ENCODE measurements at places on chromosomes 6 and 20.

- H3K27me3 ChIP-seq = no peaks in the 10 kb centered on the region
- no peaks in the 10 kb centered on the region for H3K36me3 ChIP-seq
- H3K4me1 ChIP-seq = no peaks in the 10 kb centered on the region
Observed at GRCh38 chr6:167974640-167975344, 22.7 kb upstream of the KIF25 start.

GRCh38 chr6:34393191-34393965, 909 bp upstream of the NUDT3 start:
- H3K27ac ChIP-seq = peak overlapping the region; percentile 16
- H3K36me3 ChIP-seq = no peaks in the 10 kb centered on the region
- H3K27me3 ChIP-seq = no peaks in the 10 kb centered on the region

GRCh38 chr6:73655341-73655917, 1.6 kb upstream of the SLC17A5 start:
- no peaks in the 10 kb centered on the region for H3K4me1 ChIP-seq
- peak overlapping the region; percentile 66 for H3K27ac ChIP-seq
- no peak for DNase-seq
- H3K27me3 ChIP-seq = no peaks in the 10 kb centered on the region
- no peaks in the 10 kb centered on the region for H3K36me3 ChIP-seq
- H3K4me3 ChIP-seq = no peak overlapping the region

- H3K36me3 ChIP-seq = no peaks in the 10 kb centered on the region
- no peaks in the 10 kb centered on the region for H3K27me3 ChIP-seq
- no peak overlapping the region for H3K27ac ChIP-seq
- no peak overlapping the region for H3K4me3 ChIP-seq
Observed at GRCh38 chr6:75853806-75854205, 104.8 kb downstream of the MYO6 start.

DNA sequence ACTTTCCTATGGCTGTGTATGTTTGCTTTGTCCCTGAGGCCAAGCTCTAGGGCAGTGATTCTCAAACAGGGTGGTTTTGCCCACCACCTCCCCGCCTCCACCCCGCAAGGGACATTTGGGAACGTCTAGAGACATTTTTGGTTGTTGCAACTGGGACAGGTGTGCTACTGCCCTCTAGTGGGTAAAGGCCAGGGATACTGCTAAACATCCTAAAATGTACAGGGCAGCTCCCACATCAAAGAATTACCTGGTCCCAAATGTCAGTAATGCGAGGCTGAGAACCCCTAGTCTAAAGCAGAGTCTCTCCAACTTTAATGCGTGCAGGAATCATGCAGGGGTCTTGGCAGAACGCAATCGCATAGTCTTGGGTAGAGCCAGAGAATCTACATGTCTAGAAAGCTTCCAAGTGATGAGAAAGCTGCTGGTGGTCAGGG, 5.1 kb downstream of the KCNS1 start:
- peaks cover 11% of the 10 kb centered on the region for H3K27me3 ChIP-seq

GRCh38 chr6:116168148-116168547, 42.2 kb upstream of the COL10A1 start:
- no peak for DNase-seq
- no peaks in the 10 kb centered on the region for H3K36me3 ChIP-seq
- no peaks in the 10 kb centered on the region for H3K4me1 ChIP-seq
- no peaks in the 10 kb centered on the region for H3K27me3 ChIP-seq

GRCh38 chr6:135282395-135282794, 101.3 kb downstream of the MYB start:
- H3K4me3 ChIP-seq = no peak overlapping the region
- no peak for DNase-seq
- H3K27ac ChIP-seq = no peak overlapping the region
- H3K36me3 ChIP-seq = no peaks in the 10 kb centered on the region
- H3K4me1 ChIP-seq = no peaks in the 10 kb centered on the region

DNA sequence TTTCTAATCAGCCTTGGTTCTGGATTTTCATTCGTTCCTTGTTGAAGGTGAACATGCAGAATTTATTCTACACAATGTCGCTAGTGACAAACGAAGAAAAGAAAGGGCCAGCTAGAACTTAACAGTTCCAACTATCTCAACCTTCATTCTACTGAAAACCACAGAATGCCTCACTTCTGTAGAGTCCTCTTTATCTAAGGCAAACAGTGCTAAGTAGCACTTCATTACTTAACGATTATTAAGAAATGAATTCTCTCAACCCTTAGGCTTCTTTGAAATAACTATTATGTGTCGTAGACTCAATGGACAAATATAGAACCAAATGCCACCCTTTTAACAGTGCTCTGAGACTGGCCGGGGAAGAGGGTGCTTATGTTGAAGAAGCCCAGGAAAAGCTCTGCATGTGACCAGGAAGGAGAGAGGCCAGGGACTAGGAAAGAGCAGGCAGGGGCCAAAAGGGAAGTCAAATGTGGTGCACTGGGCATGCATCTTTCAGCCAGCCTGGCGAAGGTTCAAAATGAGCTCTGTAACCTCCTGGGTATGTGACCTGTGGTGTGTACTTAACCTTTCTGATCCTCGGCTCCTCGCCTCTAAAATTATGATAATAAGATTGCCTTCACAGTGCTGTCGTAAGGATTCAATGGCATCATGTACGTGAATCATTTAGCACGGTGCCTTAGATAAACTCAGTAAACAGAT, 55.4 kb upstream of the BMP2 start:
- no peaks in the 10 kb centered on the region for H3K27me3 ChIP-seq
- DNase-seq = no peak
- peaks cover 15% of the 10 kb centered on the region for H3K4me1 ChIP-seq
- no peak overlapping the region for H3K4me3 ChIP-seq
- H3K27ac ChIP-seq = no peak overlapping the region
- H3K36me3 ChIP-seq = no peaks in the 10 kb centered on the region

DNA sequence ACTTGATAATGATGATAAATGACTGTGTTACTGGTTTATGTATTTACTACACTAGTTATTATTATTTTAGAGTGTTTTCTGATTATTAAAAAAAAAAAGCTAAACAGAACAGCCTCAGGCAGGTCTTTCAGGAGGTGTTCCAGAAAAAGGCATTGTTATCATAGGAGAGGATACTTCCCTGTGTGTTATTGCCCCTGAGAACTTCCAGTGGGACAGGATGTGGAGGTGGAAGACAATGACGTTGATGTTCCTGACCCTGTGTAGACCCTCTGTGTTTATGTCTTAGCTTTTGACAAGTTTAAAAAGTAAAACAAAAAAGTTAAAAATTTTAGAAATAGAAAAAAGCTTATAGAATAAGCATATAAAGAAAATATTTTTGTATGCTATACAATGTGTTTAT, 49.1 kb downstream of the NCOA7 start:
- H3K27me3 ChIP-seq = no peaks in the 10 kb centered on the region
- H3K36me3 ChIP-seq = no peaks in the 10 kb centered on the region
- H3K27ac ChIP-seq = no peak overlapping the region

- H3K36me3 ChIP-seq = no peaks in the 10 kb centered on the region
- H3K27me3 ChIP-seq = no peaks in the 10 kb centered on the region
Observed at GRCh38 chr6:89985751-89986493, 91.7 kb downstream of the GJA10 start.

GRCh38 chr20:5172903-5173463, 46.2 kb downstream of the CDS2 start:
- peaks cover 6% of the 10 kb centered on the region for H3K4me1 ChIP-seq
- no peaks in the 10 kb centered on the region for H3K27me3 ChIP-seq
- peaks cover 3% of the 10 kb centered on the region for H3K36me3 ChIP-seq

DNA sequence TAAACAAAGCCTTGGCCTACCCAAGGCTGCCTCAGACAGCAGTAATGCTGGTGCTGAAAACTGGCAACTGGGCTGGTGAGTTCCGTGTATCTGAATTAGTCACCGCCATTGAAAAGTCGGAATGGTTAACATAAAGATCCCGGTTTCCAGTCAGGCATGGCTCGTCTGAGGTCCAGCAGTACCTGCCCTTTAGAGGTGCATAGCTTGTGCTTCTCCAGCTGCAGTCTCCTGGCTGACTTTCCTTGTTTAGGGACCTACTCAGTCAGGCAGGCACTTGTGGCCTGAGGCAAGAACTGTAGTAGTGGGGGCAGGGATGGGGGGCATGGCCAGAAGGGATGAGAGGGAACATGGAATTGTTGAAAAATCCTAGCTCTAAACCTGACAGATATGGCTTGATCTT, 101.6 kb downstream of the FYN start:
- DNase-seq = no peak
- no peaks in the 10 kb centered on the region for H3K4me1 ChIP-seq
- H3K27me3 ChIP-seq = no peaks in the 10 kb centered on the region
- H3K4me3 ChIP-seq = no peak overlapping the region

GRCh38 chr20:63311186-63311832, 18.3 kb downstream of the COL20A1 start:
- H3K4me3 ChIP-seq = no peak overlapping the region
- no peaks in the 10 kb centered on the region for H3K36me3 ChIP-seq
- no peak overlapping the region for H3K27ac ChIP-seq

- no peak for DNase-seq
- H3K27ac ChIP-seq = no peak overlapping the region
- no peaks in the 10 kb centered on the region for H3K36me3 ChIP-seq
- no peaks in the 10 kb centered on the region for H3K27me3 ChIP-seq
Observed at GRCh38 chr6:110593637-110594036, 117.2 kb upstream of the SLC22A16 start.

DNA sequence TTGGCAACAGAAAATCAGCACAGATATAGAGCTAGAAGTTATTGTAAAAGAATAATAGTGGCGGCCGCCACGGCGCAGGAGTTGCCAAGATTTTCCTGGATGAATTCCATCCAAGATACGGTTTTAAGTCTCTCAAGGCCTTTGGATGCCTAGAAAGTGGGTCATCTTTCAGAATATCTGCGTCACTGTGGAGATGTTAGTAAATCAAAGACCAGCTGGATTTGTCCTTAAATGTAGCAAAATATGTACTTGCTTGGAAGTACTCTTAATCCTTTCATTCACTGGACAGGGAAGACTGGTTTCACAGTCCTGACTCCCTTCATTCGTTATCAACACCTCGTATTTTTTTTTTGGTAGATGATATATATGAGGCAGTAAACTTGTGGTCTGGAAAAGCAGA, 83.0 kb downstream of the SLC22A3 start:
- no peaks in the 10 kb centered on the region for H3K27me3 ChIP-seq
- peak; percentile 99 for DNase-seq
- H3K27ac ChIP-seq = no peak overlapping the region
- no peak overlapping the region for H3K4me3 ChIP-seq

DNA sequence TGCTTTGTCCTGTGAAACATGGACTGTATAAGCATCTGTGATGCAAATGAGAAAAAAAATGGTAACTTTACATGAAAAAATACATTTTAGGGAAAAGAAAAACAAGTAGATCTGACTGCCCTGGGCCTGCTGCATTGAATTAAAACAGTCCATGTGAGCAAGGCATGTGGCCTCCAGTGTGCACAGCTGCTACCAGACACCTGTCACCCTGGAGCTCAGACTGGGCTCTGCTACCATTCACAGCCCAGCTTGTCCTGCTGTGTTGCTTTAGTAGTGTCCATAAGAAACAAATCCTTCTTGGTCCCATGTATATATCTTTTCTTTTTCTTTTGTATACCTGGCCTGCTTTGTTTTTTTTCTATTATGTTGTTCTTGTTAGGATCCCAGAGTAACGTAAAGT, 315.9 kb downstream of the NKAIN2 start:
- no peak overlapping the region for H3K4me3 ChIP-seq
- no peaks in the 10 kb centered on the region for H3K4me1 ChIP-seq
- no peaks in the 10 kb centered on the region for H3K36me3 ChIP-seq
- DNase-seq = no peak

DNA sequence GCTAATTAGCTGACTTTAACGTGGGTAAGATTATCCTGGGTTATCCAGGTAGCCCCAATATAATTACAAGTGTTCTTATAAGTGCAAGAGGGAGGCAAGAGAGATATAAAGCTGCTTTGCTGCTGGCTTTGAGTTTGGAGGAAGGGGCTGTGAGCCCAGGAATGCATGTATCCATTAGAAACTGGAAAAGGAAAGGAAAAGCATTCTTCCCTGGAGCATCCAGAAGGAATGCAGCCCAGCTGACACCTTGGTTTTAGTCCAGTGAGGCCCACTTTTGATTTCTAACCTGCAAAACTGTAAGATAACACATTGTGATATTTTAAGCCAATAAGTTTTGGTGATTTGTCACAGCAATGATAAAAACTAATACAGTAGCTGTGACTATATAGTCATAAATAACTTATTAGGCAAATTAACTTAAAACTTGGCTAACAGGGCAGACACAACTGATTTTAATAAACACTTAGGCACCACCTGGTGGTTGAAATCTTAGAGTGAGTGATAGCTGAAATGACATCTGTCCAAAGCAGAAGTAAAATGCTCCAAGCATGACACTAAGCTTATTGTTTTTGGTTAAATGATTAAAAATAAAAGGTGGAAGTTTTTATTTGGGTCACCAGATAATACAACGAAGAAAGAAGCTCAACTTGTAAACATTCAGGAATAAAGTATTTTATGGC, 35.6 kb downstream of the ADGRF4 start:
- no peaks in the 10 kb centered on the region for H3K4me1 ChIP-seq
- no peaks in the 10 kb centered on the region for H3K36me3 ChIP-seq
- no peak overlapping the region for H3K27ac ChIP-seq

DNA sequence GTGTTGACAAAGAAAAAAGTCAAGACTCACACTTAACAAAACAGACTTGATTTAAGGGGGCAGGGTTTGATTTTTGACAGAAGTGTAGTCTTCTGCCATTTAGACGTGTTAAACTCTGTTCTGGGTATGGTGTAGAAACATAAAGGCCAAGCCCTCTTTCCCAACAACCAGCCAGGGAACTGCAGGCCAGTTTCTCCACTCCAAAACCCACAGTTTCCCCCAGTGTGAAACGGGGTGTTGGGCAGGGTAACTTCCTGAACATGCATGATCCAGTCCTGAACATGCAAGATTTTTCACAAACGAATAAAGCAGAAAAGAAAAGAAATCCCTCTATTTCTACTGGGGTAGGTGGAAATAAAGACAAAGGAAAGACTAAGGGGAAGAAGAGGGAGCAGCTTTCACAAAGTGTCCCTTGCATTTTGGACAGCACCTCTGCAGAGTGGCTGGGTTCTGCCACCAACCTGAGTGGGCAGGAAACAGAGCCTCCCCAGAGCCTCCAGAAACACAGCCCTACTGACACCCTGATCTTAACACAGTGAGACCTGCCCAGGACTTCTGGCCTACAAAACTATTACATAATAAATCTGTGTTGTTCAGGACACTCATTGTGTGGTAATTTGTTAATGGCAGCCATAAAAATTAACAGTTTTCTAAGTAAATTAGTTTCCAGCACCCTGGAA, 7.5 kb downstream of the APMAP start:
- no peaks in the 10 kb centered on the region for H3K4me1 ChIP-seq
- no peak overlapping the region for H3K4me3 ChIP-seq
- no peaks in the 10 kb centered on the region for H3K27me3 ChIP-seq
- DNase-seq = no peak
- peaks cover 3% of the 10 kb centered on the region for H3K36me3 ChIP-seq

DNA sequence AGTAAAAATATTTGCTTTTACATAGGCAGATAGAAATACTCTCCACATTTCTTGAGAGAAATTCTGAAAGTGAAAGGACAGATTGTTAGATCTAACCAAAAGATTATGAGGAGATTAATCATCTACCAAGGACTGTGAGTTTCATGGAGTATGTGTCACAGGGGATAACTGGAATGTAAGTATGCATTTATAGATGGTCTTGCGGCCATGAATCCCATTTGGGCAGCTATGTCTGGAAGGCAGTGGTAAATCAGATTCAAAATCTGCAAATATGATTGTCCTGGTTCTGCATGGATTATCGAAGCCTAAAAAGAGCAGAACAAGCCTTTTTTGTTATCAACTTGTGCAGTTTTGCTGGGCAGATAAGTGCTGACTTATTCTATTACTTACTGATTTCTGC, 293.8 kb downstream of the RFPL4B start:
- H3K36me3 ChIP-seq = no peaks in the 10 kb centered on the region
- H3K4me3 ChIP-seq = no peak overlapping the region
- H3K27me3 ChIP-seq = no peaks in the 10 kb centered on the region
- no peak overlapping the region for H3K27ac ChIP-seq

GRCh38 chr20:37449276-37449675, 71.8 kb upstream of the NNAT start:
- no peaks in the 10 kb centered on the region for H3K36me3 ChIP-seq
- no peak overlapping the region for H3K27ac ChIP-seq
- H3K4me3 ChIP-seq = no peak overlapping the region
- H3K27me3 ChIP-seq = peaks cover 9% of the 10 kb centered on the region
